ENCODE measurements at places on chromosomes 11 and 22.

GRCh38 chr11:122864386-122865115 is 18.0 kb upstream of the JHY start:
- no peak for DNase-seq

GRCh38 chr11:28621753-28622152 is 513.6 kb downstream of the METTL15 start:
- DNase-seq = no peak

GRCh38 chr11:62930666-62931065 is 9.5 kb upstream of the CHRM1 start:
- no peak for DNase-seq

- DNase-seq = no peak
Observed at GRCh38 chr11:35763301-35763700, 100.7 kb downstream of the TRIM44 start.

DNA sequence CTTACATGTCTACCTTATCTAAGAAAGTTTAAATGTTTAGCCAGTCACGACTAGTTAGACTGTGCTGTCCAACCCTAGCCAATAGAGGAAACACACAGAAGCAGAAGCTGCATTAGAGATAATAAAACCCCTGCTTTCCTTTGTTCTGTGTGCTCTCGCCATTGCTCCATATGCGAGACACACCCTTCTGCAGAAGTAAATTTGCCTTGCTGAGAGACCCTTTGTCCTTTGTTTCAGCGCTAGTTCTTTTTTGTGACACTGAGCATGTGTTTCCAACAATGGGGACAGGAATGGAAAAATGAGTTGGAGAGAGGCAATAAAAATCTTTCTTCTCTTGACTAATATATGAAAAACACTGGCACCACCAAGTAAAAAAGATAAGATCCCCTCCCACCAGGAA is 18.1 kb upstream of the MS4A4E start:
- DNase-seq = no peak

GRCh38 chr22:30014244-30014643 is 66.0 kb upstream of the HORMAD2 start:
- no peak for DNase-seq

DNA sequence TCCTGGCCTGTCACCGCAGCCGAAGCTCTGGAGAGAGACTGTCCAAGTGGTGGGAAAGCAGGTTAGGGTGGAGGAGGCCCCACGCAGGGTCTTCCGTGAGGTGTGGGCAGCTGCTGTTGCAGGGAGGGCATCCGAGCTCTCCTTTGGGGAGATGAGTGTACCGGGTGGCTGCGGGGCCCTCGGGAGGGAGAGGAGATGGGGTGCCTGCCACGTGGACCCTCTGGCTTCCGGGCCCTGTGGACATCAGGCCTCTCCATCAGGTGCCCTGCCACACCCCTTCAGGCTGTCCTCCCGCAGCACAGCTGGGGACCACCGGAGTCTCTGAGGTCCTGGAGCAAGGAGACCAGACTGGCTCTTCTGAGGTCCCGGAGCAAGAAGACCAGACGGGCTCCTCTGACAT is 1.7 kb downstream of the PTDSS2 start:
- DNase-seq = no peak

DNA sequence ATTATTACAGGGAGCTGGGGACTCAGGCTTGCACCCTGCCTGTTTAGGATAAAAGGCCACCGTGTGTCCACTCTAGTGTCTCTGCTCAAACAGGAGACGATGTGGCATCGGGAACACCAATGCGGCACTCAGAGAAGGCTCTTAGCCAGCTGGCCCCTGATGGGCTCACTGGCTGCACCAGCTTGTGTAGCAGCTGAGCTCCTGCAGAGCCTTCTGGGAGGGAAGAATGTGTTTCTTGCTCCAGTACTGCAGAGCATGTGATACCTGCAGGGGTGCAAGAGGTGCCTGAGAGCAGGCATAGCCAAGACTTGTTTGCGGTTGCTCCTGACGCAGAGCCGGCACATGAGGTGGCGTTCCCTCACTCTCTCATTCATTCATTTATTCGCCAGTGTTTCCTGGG is 44.4 kb upstream of the KCNQ1OT1 start:
- no peak for DNase-seq

GRCh38 chr11:115996125-115996807 is 492.1 kb upstream of the CADM1 start:
- DNase-seq = peak; percentile 47

DNA sequence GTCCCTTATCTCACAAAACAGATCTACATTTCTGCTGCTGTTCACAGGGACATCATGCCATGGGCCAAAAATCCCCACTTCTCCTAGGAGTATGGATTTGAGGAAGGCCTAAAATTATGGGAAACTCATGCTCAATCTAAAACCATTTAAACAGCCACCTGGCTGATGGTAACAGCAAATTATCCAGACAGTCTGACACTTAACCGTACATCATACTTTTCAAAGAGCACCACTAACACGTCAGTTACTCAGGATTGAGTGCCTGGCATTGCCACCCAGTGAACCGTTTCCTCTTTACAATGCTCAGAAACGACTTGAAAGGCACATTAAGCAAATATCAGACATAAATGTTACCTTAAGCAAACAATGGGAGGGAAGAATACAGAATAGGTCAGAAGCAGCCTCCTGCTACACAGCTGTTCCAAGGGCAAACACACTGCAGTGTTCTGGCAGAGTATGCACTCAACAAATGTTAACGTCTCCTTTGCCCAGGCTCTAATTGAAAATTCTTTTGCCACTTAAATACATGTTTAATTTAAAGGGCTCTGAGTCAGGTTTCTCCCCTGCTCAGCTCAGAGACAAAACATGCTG is 18.8 kb upstream of the SLC36A4 start:
- DNase-seq = no peak

- no peak for DNase-seq
Observed at GRCh38 chr11:88814076-88814475, 251.7 kb downstream of the GRM5 start.

DNA sequence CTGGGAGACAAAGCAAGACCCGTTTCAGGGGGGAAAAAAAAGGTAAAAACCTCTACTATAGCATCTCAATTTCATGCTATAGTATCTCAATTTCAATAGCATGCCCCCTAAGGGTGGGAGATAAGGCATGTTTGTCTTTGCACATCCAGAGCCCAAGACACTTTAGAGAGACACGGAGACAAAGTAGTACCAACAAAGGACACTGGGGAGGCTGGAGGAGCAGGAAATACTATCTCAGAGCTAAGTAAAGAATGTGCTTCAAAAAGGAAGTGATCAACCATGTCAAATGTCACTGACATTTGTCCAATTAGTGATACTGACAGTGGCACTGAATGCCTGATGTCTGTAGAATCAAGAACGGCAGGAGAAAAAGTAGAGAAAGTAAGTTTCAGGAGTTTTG is 68.6 kb downstream of the RRAS2 start:
- no peak for DNase-seq

Measured in GM12891 (cell line).